ENCODE measurements at places on chromosomes 2 and 18.

- DNase-seq, result no peak
Measured at GRCh38 chr18:50726960-50727589, 92.7 kb downstream of the MRO start.

GRCh38 chr2:27771202-27771547 is 344 bp upstream of the MRPL33 start:
- DNase-seq, result no peak

GRCh38 chr2:166627893-166628292 is 133.8 kb upstream of the SCN7A start:
- no peak for DNase-seq

GRCh38 chr2:99926986-99927385 is 215.4 kb downstream of the AFF3 start:
- no peak for DNase-seq

- DNase-seq, result no peak
Measured at GRCh38 chr2:11997142-11997541, 250.7 kb downstream of the LPIN1 start.

- DNase-seq, result no peak
Measured at GRCh38 chr2:156333274-156333950, 891 bp upstream of the NR4A2 start.

- no peak for DNase-seq
Measured at GRCh38 chr2:98736464-98736889, 5.5 kb upstream of the MGAT4A start.

GRCh38 chr2:154452906-154453493 is 245.5 kb upstream of the KCNJ3 start:
- no peak for DNase-seq

GRCh38 chr2:44826601-44827000 is 114.9 kb upstream of the SIX3 start:
- DNase-seq, result no peak

DNA sequence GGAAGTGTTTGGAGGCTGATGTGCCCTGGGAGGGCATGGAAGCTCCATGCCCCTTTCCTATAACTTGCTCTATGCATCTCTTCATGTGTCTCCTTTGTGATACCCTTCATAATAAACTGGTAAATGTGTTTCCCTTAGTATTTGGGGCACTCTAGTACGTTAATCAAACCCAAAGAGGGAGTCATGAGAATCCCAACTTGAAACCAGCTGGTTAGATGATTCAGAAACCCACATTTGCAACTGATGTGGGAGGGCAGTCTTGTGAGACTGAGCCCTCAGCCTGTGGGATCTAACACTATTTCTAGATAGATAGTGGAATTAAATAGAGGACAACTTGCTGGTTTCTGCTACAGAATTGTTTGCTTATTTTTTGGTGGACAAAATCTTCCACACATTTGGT is 20.3 kb downstream of the ANKRD30B start:
- no peak for DNase-seq

GRCh38 chr2:29241955-29242565 is 126.8 kb downstream of the CLIP4 start:
- no peak for DNase-seq

- peak; percentile 9 for DNase-seq
Measured at GRCh38 chr18:63439334-63439733, 17.1 kb upstream of the VPS4B start.

- DNase-seq, result no peak
Measured at GRCh38 chr2:235734168-235734567, 240.3 kb downstream of the AGAP1 start.

DNA sequence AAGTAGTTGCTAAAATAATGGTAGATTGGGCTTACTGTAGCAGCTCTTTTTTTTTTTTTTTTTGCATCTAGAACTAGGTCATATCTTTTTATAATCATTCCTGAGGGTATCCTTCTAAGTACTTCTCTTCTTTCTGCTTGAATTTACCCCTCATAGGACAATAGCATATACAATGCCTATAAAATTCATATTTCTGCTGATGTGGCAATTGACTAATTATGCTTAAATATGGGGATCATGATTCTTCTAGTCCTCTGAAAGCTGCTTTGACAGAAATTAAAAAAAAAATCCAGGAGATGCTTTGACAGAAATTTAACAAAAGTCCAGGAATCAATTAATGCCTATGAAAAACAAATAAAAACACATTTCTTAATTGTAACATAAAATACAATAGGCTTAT is 358.4 kb downstream of the CCDC85A start:
- no peak for DNase-seq

DNA sequence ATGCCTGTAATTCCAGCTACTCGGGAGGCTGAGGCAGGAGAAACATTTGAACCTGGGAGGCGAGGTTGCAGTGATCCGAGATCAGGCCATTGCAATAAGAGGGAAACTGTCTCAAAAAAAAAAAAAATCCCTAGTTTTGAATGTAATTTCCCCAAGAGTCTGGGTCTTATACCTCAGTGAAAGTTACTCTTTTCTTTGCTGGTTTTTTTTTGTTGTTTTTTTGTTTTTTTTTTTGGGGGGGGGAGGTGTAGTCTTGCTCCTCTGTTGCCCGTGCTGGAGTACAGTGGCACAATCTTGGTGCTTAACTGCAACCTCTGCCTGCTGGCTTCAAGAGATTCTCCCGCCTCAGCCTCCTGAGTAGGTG is 22.8 kb downstream of the EML4 start:
- no peak for DNase-seq

DNA sequence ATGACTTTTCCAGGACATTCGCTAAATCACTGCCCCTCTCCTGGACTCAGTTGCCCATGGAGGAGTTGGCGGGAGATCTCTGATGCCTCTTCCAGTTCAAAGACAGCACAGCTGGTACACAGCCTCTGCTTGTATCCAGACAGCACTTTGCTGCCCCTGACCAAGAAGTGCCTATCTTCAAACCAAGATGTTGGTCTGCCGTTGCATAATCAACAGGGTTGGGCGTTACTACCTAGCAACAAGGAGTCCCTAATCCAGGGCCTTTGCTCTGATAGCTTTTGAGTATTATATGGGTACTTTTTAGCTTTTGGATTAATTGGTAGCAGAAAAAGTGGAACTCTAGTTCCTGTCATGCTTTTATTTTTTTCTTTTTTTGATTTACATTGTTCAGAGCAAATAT is 166.6 kb downstream of the FAM210A start:
- no peak for DNase-seq

GRCh38 chr2:88626171-88627054 is 851 bp downstream of the EIF2AK3 start:
- no peak for DNase-seq

DNA sequence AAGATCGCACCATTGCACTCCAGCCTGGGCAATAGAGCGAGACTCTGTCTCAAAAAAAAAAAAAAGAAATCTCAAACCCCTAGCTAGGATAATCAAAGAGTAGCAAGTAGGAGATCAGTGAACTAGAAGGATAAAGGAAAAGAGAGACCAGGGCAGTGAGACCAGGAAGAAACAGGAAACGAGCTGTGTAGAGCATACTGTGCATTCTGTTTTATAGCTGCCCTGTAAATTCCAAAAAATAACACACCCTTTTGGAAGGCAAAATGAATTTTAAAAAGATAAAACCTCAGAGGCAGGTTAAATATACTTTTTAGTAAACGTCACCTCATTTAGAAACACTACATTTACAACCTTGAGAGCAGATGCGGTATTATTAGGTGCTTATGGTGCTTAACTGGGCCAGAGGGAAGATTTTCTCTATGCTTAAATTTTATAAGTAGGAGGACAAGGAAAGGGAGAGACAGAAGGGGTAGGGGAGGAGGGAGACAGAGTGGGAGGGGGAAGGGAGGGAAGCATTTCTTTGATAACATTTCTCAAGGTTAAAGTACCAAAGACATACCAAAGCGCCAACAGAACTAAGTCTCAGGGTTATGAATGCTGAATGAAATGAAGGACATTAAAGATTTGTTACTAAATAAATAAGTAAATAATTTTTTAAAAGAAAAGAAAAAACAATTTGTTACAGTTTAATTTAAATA is 30.1 kb downstream of the FEZ2 start:
- DNase-seq, result no peak

GRCh38 chr18:54149078-54149697 is 75.3 kb downstream of the MBD2 start:
- DNase-seq, result peak; percentile 21

DNA sequence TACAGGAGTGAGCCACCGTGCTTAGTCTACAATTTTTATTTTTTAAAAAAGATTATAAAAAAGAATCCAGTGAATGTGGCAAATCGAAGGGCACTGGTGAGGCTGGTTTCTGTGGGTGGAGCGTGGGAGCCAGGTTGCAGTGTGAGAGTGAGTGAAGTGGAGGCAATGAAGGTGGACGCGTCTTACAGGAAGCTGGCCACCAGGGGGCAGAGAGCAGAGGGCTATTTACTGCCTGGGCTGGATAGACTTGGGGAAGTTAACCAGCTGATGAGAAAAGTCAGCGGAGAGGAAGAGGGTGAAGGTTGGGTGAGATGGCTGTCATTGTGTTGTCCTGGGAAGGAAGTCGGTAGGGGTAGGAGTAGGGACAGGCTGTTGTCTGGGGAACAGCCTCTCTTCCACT is 6.8 kb downstream of the SCTR start:
- DNase-seq, result no peak

- no peak for DNase-seq
Measured at GRCh38 chr2:29129586-29130281, 14.5 kb downstream of the CLIP4 start.

- DNase-seq, result no peak
Measured at GRCh38 chr2:11812466-11813248, 66.2 kb downstream of the LPIN1 start.

DNA sequence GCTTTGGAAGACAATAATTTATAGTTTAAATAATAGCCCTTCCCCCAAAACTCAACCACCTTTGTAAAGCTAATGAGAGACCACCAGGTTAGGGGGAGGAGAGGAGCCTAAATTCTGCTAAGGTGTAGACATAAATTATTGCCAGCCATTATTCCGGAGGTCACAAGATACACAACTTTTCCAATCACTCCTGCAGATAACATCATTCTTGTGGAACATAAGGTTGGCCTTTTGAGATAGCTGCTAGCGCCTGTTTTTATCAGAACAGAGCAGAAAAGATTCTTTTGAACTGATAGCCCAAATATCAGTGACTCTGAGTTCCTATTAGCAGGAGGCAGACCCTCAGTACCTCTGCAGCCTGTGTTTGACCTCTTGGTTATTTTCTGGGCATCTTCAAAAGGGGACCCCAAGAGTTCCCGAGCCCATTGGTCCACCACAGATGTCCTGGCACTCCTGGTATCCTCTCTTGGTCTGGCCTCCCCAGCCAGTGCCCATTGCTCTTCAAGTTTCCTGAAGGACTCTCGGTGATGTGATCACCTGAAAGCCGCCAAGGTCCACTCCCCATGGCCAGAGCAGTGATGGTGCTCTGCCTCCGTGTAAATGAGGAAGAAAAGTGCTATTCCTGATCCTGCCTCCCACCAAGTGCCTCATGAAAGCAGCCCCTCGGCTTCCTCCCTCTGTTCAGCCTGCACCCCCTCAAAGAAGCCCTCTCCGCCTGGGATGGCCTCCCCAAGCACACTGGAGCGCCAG is 38.5 kb upstream of the LAPTM4A start:
- DNase-seq, result no peak

GRCh38 chr2:121903037-121903689 is 147.7 kb downstream of the TSN start:
- DNase-seq, result no peak

GRCh38 chr2:60318544-60318943 is 234.9 kb downstream of the BCL11A start:
- DNase-seq, result no peak

- no peak for DNase-seq
Measured at GRCh38 chr2:173286153-173286809, 68.4 kb upstream of the CDCA7 start.

DNA sequence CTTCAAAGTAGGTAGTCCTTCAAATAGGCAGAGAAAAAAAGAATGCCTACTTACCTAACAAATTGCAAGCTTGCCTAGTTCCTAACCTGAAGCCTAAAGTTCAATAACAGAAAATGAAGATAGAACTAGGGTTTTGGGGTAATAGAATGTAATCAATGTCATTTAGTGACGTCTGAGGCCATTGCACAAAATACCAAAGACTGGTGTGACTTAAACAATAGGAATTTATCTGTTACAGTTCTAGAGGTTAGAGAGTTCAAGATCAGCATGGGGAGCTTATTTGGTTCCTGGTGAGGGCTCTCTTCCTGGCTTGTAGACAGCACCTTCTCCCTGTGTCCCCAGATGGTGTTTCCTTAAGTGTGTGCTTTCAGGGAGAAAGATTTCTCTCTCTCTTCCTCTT is 4.7 kb upstream of the NPC1 start:
- DNase-seq, result no peak

- DNase-seq, result no peak
Measured at GRCh38 chr2:143397884-143398614, 268.8 kb downstream of the ARHGAP15 start.

DNA sequence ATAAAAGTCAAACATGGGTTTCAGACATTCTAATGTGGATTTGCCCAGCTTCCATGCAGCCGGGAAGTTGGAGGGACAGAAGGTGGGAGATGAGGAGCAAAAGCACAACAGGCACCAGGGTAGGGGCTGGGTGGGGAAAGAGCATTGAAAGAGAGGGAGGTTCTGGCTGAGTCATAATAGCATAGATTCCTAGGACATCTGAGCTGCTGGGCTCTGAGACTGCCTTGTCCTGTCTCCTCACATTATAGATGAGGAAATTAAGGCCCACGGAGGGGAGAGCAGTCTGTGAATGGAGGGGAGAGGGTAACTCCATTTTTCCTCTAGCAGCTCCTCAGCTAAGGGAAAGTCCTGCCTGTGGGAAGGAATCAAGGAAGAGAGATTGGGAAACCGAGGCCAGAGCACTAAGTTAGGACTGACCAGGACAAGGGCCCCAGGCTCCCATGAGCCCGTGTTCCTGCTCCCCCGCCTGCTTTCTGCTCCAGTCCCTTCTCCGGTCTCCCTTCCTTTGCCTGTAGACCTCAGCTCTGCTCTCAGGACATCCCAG is 26.2 kb downstream of the SH2D6 start:
- no peak for DNase-seq

DNA sequence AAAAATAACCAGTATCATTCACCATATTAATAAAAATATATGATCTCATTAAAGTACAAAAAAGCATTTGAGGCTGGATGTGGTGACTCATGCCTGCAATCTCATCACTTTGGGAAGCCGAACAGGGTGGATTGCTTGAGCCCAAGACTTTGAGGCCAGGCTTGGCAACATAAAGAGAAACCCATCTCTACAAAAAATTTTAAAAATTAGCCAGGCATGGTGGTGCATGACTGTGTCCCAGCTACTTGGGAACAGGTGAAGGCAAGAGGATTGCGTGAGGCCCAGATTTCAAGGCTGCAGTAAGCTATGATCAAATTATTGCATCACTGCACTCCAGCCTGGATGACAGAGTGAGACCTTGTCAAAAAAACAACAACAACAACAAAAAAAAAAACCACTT is 75.9 kb downstream of the RAD51AP2 start:
- DNase-seq, result no peak

- no peak for DNase-seq
Measured at GRCh38 chr2:234211797-234212196, 161.3 kb downstream of the SPP2 start.

DNA sequence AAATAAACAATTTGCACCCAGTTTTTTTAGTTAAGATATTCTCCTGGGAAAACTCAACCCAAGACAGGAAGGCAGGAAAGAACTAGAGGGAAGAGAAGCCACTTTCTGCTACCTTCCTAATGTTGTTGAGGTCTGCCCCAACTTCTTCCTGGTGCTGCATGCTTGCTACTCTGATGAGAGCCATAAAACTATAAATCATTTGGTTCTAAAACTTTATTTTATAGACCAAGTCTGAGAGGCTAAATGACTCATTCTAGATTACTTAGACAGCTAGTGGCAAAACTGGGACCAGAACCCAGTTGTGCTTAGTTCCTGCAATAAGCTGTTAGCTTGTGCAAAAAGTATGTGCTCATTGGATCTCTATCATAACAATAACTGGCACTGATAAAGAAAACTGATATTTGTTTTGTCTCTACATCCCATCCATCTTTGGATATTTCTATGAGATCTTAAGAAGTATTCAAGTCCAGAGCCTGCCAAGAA is 344.9 kb upstream of the SLC14A2 start:
- DNase-seq, result no peak

Measured in nucleus accumbens (tissue), 56 donors.